ENCODE measurements at places on chromosomes 3 and 15.

DNA sequence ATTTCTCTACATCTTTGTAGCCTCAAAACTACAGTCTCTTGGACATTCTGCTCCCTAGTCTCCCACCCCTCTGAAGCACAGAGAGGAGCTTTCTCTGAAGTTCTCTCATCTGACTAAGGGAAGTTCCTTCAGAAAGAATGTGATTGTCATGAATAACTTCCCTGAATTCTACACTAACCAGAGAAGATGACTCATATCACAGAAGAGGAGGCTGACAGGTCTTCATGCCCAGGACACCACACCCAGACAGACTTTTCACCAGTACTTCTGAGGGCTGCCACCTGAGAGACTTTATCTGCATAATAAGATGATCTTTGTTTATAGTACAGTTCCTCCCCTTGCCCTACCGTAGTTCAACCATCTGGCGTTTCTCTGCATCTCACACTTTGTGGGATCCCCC, 52.8 kb downstream of the CDIN1 start:
- no peak for DNase-seq

DNA sequence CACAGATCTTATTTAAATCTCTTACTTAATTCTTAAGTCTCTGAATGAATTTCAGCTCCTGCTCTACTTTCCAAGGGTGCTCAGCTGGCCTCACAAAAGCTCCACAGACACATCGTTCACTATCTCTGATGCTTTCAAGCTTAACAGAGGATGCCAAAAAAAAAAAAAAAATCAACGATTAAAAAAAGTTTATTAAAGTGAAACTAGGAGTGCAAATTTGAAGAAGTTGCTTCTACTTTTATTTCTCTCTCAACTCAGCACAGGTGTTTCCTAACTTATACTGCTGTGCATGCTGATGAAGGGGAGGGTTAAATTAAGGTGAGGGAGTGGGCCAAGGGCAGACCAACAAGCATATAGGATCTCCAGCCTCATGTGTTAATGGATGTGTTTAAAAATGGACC, 157.2 kb downstream of the TIGIT start:
- DNase-seq, result no peak

- no peak for DNase-seq
Observed at GRCh38 chr3:39178553-39178952, 13.8 kb downstream of the XIRP1 start.

DNA sequence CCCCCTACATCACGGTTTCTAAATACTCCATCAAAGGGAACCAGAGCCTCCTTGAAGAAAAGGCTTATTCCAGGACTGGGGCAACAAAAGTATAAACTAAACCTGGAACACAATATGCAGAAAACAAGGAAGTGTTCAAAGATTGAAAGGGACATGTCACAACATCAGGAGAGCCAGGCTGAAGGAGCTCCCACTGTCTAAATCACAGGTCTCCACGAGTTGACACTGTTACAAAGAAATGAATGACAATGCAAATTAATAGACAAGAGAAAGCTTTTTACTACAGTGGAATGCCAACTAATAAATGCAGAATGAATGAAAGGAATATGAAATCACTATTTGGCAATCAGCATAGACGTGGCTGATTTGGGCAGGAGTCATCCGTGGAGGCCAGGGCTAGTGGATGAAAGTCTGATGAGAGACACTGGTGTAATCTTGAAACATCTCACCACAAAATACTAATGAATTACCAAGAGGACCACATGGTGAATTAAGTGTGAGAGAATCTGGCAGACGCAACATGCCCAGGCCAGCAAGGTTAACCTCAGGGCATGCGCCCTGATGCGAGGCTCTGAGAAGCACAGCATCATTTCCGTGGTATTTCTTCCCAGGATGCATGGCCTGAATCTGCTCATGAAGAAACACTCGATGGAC, 123.8 kb upstream of the TJP1 start:
- no peak for DNase-seq

- DNase-seq, result no peak
Observed at GRCh38 chr15:34783431-34783830, 11.9 kb downstream of the ACTC1 start.

DNA sequence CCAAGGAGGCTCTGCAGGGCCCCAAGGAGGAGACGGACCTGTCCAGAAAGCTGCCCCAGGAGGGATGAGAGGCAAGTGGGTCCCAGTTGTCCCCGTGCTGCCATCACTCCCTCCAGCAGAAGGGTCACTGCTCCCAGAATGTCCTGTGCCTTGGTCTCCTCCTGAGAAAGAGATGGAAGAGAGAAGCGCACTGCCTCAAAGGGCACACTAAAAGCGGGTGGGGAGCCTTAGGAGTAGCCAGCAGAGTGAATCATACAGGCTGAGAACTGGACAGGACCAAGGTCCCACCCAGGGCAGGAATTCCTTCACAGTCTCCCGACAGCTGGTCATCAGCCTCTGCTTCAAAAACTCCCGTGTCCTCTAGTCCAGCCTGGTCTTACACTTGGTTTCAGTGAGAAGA, 4.6 kb downstream of the THPO start:
- no peak for DNase-seq

GRCh38 chr15:98966091-98966787, 41.4 kb downstream of the PGPEP1L start:
- no peak for DNase-seq

DNA sequence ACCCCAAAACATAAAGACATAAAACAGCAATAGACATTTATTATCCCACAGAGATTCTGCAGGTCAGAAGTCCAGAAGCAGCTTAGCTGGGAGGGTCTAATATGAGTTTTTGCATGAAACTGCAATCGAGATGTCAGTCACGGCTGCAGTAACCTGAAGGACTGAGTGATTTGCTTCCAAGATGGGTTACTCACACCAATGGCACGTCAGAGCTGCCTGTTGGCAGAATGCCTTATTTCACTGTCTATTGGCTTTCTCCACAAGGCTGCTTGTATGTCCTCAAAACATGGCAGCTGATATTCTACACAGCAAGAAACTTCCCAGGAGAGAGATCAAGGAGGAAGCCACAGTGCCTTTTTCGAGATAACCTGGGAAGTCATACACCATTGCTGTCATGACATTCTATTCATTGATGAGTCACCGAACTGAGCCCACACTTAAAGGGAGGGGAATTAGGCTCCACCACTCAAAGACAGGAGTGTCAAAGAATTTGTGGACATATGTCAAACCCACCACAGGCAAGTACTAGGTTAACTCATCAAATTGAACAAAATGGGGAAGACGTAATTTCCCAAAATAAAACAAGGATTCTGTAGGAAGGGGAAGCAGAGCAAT, 122.2 kb downstream of the SYNPR start:
- no peak for DNase-seq

GRCh38 chr15:52652984-52653383, 26.2 kb downstream of the ATOSA start:
- no peak for DNase-seq

DNA sequence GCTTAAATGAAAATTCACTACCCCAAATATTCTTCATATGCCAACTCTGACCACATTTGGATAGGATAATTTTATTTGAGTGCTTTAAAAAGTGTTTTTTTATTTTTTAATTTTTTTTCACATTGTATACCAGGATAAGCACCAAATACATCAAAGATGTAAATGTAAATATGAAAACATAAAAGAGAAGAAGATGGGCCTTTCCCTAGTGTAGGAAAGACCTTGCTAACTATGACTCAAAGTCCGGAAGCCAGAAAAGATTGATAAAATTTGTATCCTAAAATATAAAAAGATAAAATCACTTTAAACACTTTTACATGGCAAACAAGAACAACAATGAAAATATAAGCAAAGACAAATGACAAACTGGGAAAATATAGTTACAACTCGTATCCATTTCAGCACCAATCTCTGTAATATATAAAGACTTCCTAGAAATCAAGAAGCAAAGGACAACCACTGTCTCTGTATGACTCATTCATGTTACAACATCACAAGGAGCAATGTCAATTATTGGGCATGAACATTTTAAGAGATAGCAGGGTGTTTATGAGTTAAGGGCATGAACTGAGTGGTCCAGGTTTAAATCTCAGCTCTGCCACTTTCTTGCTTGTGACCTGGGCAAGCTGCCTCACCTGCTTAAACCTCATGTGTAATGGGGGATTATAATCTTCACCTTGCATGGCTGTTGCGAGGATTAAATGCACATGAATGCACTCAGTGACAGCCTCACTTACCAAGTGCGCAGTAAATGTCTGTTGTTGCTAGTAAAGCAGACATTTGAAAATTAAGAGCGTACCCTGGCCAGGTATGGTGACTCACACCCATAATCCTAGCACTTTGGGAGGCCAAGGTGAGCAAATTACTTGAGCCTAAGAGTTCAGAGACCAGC, 25.3 kb upstream of the ARHGEF3 start:
- DNase-seq, result no peak

GRCh38 chr3:111610189-111610588, 15.0 kb upstream of the ZBED2 start:
- no peak for DNase-seq

DNA sequence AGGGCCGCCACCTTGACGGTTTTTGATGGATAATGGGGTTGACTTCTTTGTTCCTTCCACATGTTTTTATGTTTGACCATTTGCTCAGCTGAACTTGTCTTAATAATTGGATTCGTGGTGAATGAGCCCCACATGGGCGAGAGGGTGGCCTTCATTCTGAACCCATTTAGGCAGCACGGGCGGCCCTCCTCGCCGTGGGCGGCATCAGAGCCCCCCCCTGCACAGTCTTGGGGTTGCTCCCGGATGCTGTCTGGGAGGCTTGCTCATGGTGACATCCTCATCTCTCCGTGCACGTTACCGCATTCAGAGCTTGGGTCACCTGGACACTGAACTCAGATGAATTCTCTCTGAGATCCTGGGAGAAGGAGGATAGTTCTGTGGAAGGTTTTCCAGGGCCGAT, 172.3 kb upstream of the OSBPL11 start:
- no peak for DNase-seq

DNA sequence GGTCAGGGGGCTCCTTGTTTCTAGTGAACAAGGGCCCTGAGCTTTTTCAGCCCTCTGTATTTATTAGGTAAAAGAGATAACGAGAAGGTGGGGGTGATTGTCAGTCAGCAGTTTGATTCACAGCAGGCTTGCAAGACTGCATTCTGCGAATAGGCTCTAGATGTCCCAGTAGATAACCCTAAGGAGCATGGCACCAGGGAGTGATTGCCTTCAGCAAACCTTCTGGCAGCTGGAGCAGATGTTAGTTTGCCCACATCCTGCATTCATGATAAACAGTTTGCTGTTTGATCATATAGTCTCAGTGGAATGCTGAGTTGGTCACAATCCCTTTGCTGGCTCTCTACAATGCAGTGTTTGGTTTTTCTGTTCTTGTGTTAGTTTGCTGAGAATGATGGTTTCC, 161.3 kb upstream of the GADL1 start:
- no peak for DNase-seq

- no peak for DNase-seq
Observed at GRCh38 chr15:99440029-99440428, 125.8 kb upstream of the MEF2A start.

DNA sequence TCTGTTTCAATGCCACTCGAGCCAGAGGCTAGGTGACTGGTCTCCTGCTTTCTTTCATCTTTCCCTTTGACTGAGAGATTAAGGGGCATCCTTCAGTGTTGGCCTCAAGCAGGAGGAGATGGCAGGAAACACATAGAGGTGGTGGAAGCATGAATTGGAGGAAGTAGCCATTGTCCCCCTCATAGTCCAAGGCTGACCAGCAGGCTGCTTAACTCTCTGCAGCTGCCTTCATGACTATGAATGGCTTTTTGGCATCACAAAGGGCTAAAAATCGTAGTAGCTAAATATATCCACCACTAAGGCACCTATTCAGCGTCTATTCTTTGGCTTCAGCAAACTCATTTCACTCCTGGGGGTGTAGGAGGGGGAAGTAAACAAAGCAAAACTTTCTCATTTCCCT, 7.0 kb upstream of the FRMD4B start:
- no peak for DNase-seq

GRCh38 chr3:106756901-106757300, 620.3 kb upstream of the CCDC54 start:
- DNase-seq, result no peak

DNA sequence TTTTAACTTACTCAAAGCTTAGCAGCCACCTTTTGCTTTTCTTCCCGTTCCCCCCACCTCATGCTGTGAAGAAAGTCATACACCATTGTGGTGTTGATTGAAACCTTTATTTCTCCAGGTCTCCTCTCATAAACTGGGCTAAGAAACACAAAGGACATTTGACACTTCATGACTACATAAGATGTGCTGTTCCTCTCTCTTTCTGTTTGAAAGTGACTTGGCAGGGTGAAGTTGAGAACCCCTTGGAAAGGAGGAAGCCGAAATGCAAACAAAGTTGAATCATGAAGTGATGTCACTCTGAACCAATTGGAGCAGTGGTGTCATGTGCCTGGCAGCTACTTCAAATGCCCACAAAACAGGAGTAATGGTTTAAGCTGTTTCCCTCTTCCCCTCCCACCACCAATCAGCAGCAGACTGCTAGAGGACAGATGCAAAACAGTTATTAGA, 174.7 kb downstream of the IGF1R start:
- DNase-seq, result peak; percentile 20

DNA sequence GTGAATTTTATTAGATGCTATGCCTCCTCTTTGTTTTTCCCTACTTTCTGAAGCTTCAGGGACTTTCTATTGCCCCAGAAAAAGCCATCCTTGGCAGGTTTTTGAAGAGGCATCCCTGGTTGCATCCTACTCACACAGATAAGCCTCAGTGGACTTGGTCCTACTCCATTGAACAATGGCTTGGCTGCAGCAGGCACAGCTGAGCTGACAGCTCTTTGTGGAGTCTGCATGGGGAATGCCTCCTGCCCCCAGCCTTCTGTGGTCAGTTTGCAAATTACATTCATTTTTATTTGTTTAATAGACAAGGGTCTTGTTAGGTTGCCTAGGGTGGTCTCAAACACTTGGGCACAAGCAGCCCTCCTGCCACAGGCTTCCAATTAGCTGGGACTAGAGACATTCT, 69.7 kb downstream of the NPAP1 start:
- DNase-seq, result no peak

DNA sequence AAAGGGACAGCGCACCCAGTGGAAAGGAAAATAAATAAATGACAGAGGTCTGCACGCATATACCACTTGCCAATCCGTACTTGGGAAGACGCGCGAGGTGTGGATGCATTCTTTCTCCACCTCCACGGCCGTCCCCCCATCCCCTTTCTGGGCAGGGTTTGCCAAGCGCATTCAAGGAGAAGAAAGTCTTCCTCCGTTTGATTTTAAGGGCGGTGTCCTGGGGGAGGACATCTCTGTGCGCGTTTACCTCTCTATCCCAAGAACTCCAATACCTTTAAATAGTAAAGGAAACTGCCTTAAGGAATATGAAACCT, 576 bp upstream of the MB21D2 start:
- no peak for DNase-seq

DNA sequence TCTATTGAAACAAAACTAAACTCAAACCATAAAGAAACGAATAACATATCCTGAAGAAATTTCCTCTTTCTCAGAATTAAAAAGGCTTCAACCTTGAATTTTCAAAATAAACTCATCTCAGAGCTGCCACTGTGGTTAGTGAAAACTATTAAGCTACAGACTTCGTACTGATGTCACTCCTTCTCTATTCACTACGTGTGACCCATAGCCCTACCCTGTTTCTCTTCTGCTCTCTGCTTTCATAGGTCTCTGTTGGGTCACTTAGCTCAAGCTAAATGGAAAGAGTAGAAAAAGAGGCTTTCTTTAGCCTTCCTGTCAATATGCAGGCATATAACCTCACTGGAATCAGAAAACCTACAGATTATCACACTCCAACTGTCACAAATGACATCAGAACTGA, 126.6 kb upstream of the MME start:
- DNase-seq, result no peak

GRCh38 chr15:59933607-59934006, 70.5 kb upstream of the FOXB1 start:
- no peak for DNase-seq
